ENCODE measurements at places on chromosomes 11 and 22.

DNA sequence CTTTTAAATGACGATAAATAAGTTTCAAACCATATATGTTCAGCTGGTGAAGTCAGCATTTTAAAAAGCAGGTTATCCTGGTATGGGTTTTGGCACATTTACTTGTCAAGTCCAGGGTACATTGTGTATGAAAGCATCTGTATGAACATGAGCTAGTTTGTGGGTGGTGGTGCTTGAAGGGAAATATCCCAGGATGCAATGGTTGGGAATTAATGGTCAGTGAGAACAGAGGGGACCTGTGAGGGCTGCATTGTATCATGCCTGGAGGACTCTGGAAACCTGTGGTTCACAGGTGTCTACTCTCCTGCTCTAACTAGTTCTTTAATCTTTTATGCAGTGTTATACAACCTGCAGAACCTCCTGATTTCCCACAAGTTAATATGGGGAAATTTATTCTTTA is 5.8 kb downstream of the DEPDC7 start:
- DNase-seq: no peak

DNA sequence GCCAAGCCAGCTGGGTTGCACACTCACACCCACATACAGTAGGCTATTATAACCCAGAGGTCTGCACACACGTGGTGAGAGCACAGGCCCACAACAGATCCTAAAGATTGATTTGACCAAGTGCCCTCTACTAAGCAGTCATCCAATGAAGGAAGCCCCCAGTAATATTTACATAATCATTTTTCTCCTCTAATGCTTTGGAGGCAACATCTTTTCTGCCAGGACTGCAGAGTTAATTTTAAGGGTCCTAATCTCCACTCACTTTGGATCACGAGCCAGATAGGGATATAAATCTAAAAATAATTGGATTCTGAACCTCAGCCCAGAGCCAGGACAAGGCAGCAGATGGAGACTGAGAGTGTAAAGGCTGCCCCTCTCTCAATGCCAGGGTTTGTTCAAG is 49.1 kb upstream of the MTNR1B start:
- no peak for DNase-seq

DNA sequence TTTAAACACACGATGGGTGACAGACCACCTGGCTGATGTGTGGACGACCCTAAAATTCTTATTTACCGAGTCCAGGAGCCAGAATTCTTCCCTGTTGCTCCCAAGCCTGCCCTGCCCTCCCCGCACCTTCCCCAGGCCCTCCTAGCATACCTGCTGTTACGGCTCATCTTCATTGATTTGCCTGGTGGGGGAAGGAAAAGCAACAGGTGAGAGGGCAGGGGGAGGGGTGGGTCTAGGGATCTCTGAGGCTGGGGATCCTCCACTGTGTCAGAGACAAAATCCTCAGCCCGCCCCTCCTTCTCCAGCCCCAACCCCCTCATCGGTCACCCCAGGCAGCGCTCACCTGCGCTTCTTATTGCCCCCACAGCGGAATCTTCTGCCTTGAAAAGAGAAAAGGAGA is 4.0 kb downstream of the FXYD2 start:
- DNase-seq: no peak

DNA sequence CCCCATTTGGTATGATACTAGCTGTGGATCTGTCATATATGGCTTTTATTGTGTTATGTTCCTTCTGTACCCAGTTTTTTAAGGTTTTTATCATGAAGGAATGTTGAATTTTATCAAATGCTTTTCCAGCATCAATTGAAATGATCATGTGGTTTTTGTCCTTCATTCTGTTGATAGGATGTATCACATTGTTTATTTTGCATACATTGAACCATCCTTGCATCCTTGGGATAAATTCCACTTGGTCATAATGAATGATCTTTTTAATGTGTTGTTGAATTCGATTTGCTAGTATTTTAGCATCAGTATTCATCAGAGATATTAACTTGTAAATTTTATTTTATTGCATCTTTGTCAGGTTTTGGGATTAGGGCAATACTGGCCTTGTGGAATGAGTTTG is 31.1 kb downstream of the TAF1D start:
- no peak for DNase-seq

Measured in MM.1S (cell line).